ENCODE measurements at places on chromosomes 5 and 9.

DNA sequence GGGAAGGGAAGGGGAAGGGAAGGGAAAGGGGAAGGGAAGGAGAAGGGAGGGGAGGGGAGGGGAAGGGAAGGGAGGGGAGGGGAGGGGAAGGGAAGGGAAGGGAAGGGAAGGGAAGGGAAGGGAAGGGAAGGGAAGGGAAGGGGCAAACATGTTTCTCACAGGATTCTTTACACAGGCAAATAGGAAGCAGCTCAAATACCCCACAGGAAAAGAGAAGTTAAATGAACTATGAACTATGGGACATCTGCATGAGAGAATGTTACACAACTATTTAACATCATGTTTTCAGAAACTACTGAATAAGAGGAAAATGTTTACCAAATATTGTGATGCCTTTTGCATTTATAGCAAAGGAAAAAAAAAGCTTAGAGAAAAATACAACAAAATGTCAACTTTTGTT is 125.4 kb upstream of the SLC30A5 start:
- DNase-seq, result no peak

DNA sequence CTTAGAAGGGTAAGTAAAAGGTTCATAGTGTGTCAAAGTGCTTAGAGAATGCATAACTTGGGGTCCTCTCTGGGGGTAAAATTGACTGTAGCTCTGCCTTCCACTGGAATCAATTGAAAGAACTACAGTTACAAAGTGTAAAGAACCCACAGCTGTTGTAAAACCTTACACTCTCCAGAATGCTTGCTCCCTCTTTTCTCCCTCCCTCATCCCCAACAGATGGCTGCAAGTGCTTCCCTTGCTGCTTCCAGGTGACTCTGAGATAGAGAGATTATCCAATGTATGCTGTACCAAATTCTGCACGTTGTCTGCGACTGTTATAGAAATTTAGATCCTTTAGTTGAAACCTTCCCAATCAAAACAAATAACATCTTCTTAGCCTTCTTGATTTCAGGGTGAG is 126.0 kb downstream of the STK32A start:
- DNase-seq, result no peak

DNA sequence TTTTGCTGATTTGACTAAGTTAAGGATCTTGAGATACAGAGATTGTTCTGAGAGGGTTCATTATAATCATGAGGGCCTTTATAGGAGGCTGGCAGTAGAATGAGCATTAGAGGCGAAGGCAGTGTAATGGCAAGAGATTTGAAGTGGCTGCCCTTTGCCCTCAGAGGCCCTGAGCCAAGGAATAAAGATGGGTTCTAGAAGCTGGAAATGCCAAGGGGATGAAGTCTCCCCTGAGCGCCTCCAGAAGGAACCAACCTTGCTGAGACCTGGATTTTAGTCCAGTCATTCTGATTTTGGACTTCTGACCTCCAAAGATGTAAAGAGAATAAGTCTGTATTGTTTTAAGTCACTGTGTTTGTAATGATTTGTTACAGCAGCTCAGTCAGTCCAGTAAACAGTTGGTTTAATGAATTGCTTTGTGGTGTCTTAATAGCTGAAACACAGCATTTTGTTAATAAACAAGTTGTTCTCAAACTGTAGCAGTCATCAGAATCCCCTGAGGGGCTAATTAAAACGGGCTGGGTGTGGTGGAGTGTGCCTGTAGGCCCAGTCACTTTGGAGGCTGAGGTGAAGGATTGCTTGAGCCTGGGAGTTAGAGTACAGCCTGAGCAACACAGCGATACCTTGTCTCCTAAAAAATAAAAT is 23.2 kb downstream of the GLRX start:
- DNase-seq, result no peak

- no peak for DNase-seq
Observed at GRCh38 chr9:101434998-101435397, 576 bp downstream of the ALDOB start.

Measured in stimulated activated CD8-positive, alpha-beta memory T cell treated with anti-CD3 and anti-CD28 coated beads, Interleukin-4, amount 100 ng/mL, for 48 hours (primary cell).